Stimulated activated CD8-positive, alpha-beta memory T cell treated with anti-CD3 and anti-CD28 coated beads, Interleukin-4, amount 100 ng/mL, for 1 hour (primary cell): ENCODE measurements at places on chromosomes 11 and 22.

GRCh38 chr11:12232817-12233601 lies 122.6 kb downstream of the MICAL2 start:
- DNase-seq, result no peak

DNA sequence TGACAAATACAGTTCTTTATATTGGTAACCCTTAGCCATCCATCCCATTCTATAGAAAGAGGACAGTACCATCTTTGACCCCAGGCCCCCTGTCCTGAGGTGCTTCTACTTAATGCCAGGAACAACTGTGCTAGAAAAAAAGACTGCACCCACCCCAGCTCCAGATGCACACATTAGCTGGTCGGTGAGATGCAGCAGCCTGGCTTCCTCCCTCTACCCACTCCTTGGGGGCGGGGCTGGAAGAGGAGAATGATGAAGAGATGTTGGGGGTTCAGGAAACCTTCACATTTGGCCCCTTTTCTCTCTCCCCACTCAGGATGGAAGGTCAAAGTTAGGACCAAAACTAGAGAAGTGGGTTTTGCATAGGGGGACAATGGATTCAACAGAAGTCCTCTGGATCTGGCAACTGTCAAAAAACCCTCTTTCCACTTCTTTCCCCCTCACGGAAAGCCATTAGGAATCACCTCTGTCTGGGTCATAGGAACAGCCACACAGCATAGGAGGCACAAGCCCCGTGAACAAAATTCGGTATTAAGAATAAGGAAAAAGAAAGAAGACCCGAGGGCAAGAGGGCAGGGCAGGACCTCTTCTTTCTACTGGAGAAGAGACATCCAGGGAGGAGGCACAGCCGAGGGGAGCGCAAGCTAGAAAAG lies 755 bp downstream of the NRIP3 start:
- no peak for DNase-seq

DNA sequence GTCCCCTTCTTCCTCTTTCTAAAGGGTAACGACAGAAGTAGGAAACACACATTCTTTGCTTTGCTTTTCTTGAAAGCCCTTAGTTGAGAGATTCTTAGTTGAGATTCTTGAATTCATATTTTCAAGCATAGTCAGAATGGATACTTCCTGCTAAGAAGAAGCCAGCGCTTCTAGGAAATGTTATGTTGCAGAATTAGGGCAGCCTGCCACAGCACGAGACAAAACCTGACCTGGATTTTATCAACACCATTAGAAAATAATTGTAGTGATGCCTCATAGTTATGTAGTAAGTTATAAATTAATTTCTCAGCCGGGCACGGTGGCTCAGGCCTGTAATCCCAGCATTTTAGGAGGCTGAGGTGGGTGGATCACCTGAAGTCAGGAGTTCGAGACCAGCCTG lies 37.9 kb upstream of the NUP160 start:
- no peak for DNase-seq

- DNase-seq, result no peak
Measured at GRCh38 chr11:13487661-13488030, 8.2 kb downstream of the PTH start.

DNA sequence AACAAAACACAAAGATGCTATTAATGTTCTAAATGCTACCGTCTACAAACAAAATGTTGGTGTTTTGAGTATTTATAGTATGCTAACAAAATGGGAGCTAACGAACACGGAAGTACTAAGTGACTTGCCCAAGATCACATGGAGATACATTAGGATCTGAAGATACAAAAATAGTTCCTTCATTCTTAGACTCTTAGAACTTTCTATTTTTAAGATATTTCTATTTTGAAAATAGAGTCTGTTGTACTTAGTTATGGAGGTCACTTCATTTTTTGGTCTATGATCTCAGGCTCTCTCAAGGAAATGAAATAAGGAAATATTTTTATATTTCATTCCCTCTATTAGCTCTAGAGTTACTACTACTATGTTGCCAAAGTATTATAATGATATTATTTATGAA lies 64.2 kb downstream of the APOL5 start:
- no peak for DNase-seq

DNA sequence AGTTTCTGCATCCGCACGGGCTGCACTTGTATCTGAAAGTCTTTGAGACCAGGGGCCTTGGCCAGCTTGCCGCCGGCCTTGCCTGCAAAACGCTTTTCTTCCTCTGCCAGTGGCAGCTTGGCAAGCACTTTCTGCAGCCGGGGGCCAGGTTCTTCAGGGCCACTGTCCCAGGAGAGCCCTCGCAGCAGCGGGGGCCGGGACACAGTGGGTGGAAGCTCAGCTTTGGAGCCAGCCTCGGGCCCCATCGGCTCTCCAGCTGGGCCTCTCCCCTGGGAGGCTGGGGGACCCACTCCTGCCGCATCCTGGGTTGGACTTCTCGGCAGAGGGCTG lies 57.5 kb upstream of the LYVE1 start:
- DNase-seq, result no peak

DNA sequence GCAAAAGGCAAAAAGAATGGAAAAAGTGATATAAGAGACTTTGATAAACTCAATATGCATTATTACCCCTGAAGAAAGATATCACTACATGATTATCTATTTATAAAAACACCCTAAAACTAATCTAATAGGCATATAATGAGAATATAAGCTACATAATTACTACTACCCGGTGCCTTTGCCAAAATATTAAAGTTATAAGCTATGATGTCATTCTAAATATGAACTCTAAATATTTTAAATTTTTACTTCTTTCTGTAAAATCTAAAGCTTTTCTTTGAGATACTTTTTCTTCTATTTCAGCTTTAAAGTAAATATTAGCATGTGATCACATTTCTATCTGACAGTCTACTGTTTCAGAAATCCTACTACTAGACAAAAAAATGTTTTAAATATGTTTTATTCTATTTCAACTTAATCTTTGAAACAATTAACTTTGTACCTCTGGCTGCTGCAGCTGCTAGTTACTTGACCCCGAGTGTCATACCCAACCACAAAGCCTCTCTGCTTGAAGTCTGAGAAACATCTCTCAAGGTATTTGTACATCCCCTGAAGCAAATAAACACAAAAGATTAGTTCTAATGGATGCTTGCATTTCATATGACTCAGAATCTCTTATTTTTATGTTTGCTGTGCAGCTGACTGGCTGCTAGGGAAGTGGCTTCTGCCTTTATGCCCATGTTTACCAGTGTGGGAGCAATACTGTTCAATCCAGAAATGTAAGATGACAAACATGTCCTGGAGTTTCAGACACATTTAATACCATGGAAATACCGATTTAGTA lies 26.8 kb downstream of the PGM2L1 start:
- DNase-seq, result no peak

- DNase-seq, result no peak
Measured at GRCh38 chr11:11537871-11538270, 83.9 kb downstream of the GALNT18 start.

- no peak for DNase-seq
Measured at GRCh38 chr11:95897731-95898130, 26.2 kb downstream of the MTMR2 start.

- no peak for DNase-seq
Measured at GRCh38 chr11:2529636-2530035, 84.8 kb downstream of the KCNQ1 start.

DNA sequence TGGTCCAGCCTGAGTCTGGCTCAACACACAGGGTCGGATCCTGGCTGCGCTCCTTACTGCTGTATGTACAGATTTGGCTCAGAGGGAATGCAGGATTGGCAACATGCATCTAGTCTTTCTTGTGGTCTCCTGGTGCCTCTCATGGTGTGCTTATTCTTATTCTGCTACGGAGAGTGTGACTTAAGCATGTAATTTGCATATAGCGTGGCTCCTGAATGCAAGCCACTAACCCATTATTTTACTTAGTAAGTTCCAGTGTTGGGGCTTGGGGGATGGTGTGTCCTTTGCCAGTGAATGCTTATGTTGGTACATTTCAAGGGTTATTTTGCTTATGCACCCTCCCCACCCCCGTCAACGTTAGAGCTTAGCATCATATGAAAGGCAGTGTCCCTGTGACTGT lies 51.2 kb downstream of the PTPRJ start:
- DNase-seq, result no peak

- DNase-seq, result no peak
Measured at GRCh38 chr11:10666556-10667520, 26.7 kb downstream of the IRAG1 start.

- DNase-seq, result no peak
Measured at GRCh38 chr22:19203834-19204233, 25.3 kb upstream of the SLC25A1 start.

- no peak for DNase-seq
Measured at GRCh38 chr11:12239804-12240371, 129.5 kb downstream of the MICAL2 start.

DNA sequence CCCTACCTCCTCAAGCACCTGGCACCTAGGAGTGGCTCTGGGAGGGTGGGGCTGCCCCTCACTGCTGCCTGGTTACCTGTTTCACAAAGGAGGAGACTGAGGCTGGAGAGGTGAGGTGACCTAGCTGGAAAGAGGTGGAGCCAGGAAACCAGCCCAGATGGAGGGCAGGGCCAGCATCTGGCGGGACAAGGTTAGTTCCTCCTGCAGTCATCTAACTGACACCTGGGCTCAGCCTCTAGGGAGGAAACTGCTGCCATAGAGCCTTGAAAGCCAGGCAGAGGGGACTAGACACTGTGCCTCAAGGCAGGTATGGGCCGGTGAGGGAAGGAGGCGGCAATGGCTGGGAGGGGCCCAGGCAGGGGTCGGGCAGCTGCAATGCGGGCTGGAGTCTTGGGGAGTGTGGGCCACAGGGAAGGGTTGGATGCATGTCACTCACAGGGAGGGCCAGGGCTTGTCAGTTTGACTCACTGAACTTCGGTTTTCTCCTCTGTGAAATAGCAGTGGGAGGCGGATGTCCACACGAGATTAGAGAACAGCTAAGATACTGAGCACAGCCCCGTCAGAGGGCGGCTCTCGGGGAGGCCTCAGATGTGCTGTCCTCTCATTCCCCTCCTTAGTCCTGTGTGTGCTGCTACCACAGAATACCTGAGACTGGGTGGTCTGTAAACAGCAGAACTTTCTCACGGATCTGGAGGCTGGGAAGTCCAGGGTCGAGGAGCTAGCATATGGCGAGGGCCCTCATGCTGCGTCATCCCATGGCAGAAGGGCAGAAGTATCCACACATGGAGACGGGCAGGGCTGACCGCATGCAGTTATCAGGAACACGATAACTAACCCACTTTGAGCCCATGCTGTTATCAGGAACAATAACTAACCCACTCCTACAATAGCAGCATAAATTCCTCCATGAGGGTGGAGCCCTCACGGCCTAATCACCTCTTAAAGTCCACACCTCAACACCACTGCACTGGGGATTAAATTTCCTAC lies 16.1 kb downstream of the MGAT3 start:
- DNase-seq, result no peak

DNA sequence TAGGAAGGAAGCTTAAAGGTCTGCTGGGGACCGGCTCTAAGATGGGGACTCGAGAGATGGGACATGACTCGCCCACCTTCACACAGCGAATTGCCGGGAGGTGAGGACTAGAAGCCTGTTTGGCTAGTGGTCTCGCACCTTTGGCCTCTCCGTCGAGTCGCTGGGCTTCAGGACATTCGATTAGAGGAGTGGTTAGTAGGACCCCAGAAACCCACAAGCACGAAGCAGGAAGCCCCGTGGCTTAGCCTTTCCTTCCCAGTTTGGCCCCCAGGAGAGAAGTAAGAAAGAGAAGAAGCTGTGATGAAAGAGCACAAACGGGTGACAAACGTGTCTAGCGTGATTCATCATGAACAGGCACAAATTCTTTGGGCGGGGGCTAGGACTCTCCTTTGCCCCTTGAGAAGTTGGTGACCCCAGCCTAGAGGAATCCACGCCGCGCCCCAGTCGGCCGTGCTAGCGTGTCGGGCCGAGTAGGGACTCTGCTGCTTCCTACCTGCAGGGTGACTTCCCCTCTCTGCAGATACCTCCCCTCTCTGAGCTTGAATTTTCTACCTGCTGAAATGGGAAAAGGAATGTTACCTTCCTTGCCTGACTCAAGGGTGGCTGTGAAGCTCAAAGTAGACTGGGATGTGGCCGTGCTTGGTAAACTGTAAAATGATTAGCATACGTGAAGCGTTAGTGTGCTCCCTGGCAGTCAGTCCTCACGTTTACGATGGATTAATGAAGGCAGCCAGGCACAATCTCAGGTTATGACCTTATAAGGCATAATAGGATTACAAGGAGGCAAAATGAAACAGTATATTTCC lies 1.1 kb upstream of the ADM start:
- no peak for DNase-seq

DNA sequence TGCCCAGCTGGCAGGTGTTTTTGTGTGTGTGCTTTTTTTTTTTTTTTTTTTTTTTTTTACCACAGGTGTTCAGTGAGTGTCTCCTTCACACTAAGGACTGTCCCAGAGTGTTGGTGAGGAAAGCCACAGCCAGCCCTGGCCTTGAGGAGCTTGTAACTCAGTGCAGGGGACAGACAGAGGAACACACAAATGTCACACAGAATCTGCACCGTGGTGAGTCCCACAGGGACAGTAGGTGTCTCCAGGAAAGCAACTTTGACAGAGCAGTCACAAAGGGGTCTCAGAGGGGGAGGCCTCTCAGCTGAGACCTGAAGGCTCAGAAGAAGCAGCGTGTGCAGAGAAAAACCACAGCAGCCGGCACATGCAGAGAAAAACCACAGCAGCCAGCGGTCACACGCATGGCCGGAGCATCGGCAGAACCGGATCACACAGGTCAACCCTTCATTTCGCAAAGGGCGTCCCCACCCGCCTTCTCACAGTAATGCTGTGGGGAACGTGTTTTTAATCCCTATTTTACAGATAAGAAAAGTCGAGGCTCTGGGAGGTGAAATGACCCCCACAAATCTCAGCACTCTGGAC lies 101.7 kb upstream of the PRR5 start:
- DNase-seq, result no peak

DNA sequence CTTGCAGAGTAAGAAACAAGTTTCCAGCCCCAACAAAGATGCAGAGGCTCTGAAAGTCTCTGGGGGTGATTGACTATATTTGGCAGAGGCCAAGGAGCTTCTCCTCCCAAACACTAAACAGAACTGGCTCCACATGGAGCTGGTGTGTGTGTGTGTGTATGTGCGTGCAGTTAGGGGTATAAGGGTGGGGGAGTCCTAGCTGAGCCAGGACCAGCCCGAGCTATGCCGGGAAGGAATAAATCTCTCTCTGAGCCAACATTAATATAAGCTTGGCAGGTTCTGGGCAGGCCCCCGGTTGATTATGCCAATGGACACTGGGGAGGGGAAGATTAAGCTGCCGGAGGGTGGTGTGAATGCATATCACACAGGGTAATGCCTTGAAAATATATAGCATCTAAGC lies 324.2 kb downstream of the MIAT start:
- no peak for DNase-seq
